NB4 (cell line): ENCODE measurements at places on chromosomes 16 and 17.
A peak's percentile ranks its signal among the peaks of the same experiment; 100 is the strongest.

GRCh38 chr16:54843424-54843750, 87.3 kb upstream of the IRX5 start:
- DNase-seq, result no peak

- DNase-seq, result peak; percentile 49
Observed at GRCh38 chr17:49035470-49036269, 38.5 kb downstream of the IGF2BP1 start.

- DNase-seq, result no peak
Observed at GRCh38 chr16:17367923-17368322, 102.8 kb downstream of the XYLT1 start.

DNA sequence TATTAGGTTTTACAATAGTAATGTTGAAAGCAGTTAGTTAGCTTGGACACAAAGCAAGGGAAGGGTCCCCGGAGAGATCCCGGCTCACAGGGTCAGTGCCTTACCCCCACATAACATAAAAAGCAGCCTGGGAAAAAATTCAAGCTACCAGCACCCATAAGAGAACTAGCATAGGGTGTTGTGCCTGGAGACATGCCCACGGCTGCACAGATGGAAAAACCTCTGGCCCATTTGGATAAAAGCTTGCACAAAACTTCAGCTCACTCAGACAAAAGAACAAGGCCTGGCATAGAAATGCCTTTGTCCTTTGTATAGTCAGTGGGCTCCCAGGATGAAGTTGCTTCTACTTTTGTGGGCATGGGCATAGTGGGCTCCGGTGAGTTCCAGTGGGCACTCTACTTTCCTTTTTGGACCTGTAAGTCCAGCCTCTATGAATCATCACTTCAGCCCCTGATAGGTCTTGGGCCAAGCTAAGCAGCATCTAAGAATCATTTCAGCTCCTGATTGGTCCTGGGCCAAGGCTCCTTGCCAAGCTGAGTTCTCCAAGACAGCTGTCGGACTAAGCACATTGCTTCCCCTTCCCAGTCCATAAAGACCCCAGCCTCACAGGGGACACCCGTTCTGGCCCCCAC, 1.3 kb upstream of the RDM1 start:
- no peak for DNase-seq
